Stimulated activated CD4-positive, alpha-beta T cell treated with anti-CD3 and anti-CD28 coated beads, Interleukin-12 subunit alpha, Interleukin-12 subunit beta, amount 100 ng/mL, for 48 hours (primary cell): ENCODE measurements at places on chromosomes 12 and 14.

DNA sequence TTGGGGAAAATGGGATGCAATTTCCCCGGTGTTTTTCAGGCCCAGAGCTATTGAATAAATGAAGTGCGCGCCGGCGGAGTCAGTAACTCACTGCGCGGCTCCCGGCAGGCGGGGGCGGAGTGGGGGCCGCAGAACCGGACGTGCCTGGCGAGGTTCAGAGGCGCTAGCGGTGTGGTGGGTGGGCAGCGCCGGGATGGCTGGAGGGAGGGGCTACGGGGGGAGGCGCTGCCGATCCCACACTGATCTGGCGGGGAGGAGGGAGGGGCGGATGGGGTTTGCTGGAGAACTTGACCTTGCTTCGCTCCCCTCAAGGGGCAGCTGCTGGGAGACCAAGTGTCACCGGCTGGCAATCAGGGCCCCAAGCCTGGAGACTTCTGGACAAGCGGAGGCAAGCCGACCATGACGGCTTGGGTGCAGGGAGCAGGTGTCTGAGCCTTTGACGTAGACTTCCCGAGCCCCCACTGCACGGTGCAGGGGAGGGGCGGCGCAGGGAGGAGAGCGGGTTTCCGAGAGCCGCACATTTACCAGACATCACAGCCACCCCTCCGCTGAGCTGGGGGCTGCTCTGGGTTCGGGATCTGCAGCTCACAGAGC lies 174.1 kb upstream of the RTL1 start:
- no peak for DNase-seq

DNA sequence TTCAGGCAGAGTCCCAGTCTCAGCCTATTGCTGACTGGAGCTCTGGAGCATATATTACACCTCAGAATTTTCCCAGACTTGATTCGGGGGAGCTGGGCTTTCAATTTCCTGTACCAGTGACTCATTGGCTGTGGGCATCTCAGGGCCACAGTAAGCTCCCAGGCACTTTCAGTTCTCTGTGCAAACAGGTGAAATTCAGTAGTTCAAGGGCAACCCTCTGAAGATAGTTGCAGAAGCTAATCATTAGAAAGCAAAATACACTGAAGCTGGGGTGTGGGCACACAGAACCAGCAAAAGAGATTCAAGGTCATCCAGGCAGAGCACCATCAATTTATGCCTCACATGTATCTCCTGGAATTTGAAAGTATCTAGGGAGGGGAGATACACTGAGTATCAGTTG lies 8.1 kb upstream of the NIN start:
- DNase-seq, result no peak

DNA sequence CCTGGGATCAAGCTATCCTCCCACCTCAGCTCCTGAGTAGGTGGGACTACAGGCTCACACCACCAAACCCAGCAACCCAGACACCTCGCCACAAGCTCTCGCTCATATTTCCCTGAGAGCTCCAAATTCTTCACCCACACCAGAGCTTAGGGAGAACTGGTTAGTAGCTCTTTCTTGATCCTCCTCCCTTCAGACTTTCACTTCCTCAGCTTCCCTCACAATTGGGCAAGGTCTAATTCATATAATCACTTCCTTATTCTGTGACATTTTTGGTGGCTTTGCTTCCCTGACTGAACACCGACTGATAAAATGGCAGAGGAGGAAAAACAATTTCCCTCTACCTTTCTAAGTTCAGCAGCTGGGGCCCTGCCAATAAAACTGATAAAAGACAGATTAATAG lies 88.5 kb downstream of the GXYLT1 start:
- DNase-seq, result no peak

DNA sequence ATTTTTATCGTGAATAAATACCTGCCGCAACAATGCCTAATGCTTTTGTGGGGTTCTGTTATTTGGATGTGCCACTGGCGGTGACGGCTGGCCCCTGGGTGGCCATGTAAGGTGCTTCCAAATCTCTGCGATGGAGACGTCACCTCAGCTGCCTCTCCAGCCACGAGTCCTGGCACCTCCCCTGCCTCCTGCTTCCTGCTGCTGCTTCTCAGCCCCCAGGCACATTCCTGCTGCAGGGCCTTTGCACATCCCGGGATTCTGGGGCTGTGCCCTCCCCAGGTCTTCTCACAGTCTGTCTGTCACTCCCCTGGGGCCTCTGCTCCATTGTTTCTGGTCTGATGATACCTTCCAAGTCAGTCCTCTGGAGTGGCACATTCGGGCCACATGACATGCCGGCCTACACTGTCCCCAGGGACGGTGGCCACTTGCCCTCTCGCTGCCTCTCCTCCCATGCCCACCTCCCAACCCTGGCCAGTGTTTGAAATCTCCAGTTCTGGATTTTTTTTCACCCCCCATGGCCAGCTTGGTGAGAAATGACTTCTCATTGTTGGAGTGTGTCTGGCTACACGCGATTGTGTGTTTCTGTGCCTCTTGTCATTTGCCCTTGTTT lies 151.8 kb downstream of the KIF26A start:
- DNase-seq, result no peak

DNA sequence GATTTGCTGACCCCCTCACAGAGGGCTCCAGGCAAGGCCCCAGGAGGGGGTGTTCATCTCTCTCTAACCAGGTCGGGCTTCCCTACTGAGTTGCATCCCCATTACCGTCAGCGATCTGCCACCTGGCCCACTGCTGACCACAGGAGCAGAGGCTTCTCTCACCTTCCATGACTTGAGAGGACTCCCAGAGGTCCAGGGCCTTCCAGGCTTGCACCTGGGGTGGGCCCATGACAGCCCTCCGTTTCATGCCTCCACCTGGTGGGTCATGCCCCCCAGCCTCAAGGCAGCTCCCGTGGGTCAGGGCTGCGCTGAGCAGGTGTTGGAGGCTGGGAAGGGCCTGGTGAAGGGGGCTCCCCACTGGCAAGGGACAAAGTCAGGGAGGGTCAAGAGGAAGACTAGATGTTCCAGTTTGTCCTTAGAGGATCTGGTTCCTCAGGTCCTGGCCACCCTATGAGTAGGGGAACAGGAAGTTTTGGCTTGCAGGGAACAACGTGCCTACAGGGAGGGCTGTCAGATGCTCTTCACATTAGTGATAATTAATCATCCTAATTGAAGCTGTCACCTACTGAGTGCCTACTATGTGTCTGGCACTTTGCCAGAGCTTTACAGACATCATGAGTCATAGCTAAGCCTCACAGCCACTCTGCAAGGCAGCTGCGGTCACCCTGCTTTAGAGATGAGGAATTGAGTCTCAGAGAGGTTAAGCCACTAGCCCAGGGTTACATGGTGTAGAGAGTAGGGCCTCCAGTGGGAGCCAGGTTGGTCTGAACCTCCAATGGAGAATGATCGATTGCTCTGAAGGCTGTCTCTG lies 13.8 kb downstream of the NFKBIA start:
- no peak for DNase-seq
